ENCODE measurements at places on chromosomes 11 and 22.

GRCh38 chr11:30109774-30110173 is 92.9 kb upstream of the KCNA4 start:
- no peak for DNase-seq

DNA sequence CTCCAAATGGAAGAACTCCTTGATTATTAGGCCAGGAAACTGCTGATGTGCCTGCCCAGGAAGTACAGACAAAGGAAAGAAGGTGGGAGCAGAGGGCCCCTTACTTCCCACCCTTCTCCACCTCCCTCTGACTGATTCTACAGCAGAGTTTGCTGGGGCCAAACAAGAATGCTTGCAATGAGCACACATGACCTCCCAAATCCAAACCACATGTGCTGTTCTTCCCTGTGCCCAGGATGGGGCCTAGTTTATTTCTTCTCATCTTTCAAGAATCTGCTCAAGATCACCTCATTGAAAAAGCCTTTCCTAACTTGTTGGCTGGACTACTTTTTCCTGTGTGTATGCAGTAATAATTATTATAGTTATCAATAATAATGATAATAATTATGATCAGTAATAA is 286.1 kb downstream of the RAB38 start:
- no peak for DNase-seq

DNA sequence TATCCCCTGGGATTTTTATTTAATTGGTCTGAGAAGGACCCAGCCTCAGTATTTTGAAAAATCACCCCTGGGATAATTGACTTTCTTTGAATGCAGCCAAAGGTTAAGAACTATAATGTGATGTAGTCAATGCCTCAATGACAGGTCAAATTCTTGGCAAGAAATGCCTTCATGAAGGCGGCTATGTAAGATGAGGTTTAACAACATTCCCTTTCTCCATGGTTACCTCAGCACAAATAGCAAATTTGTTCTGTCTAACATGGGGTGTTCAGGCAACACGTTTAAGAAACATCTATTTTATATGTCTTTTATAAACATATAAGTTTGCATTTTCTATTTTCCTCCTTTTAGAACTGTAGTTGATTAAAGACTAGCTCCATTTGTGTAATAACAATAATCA is 5.3 kb downstream of the SLN start:
- no peak for DNase-seq

DNA sequence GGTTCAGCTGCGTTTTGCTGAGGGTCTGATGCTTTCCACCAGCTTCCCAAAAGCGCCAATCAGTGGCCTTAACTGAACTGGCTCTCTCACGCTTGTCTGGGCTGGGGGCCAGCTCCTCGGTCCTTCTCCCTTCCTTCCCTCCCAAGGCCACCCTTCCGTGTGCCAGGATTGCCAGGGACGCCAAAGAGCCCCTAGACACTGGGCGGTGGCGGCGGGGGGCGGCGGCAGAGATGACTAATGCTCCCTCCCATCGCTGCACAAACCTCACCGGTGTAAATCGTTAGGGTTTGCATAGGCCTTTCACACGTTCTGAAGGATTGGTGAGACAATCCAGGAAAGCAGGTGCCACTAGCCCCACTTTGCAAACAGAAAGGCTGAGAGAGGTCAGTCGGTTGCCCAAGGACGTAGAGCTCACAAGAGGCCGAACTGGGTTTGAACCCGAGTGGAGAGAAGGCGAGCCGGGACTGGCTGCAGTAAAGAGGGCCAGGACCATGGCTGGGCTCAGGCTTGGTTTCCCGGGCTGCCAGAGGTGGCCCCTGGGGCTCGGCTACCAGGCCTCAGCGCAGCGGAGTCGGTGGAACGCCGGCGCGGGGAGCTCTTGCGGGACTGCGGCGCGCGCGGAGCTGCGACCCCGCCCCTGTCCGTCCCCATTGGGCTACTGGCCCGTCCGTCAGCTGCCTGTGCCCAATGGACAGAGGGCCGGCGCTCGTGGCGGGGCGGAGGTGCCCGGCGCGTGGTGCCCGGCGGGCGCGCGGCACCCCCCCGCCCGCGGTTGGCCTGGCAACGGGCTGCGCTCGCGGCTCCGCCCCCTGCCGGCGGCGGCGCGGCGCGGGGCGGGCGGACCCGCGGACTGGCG is 589 bp upstream of the GNAZ start:
- DNase-seq = peak; percentile 89

GRCh38 chr11:19173004-19173689 is 28.6 kb downstream of the CSRP3 start:
- no peak for DNase-seq
